ENCODE measurements at places on chromosomes 6 and 20. TPM values are rescaled to one million over a fixed set of nuclear protein-coding genes. Genes with fewer than 3 reads are reported as not detected.

DNA sequence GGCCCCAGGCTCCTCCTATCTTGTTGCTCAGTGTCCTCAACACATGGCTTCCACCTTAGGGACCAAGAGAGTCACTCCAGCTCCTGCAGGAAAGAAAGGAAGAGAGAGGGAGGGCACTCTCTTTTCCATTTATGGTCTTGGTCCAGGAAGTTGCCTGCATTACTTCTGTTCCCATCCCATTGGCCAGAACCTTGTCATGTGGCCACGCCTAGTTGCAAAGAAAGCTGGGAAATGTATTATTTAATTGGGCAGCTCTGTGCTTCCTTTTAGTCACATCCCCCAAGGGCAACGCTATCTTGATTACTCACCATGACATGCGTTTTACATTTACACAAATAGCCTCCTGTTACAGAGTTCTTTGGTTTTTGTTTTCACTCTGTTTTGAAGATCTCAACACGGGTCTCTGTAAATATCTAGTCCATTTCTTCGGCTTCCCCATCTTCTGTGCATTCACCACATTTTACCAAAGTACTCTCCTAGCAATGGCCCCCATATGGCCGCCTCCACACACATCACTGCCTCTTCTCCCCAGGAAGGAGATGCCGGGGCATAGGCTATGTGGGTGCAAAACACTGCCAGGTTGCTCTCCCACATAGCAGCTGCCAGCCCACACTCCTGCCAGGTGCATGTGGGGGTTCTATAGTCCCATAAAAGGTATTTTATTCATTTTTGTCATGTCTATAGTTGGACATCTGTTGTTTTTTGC lies 35.7 kb upstream of the ZMYND8 start:
- peak; percentile 99 for DNase-seq

DNA sequence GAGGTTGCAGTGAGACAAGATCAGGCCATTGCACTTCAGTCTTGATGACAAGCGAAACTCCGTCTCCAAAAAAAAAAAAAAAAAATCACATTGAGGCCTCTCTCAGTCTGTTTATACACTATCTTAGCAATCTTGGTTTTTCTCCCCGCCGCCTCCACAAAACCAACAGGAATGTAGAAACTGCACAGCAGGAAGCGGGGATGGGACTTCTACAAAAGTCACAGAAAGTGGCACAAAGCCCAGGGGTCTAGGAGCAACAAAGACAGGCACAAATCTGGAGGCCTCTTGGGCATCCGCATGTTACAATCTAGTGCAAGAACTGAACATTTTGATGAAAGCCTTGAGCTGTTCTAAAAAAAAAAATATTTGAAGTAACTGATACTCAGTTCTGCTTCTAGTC lies 48.6 kb downstream of the KDM1B start:
- DNase-seq: no peak

- DNase-seq: peak; percentile 62
These were observed 562.3 kb downstream of the DHX35 start for GRCh38 chr20:39524371-39524911.

CRISP3 gene
- under 0.01 TPM for total RNA-seq

GRCh38 chr6:150255840-150256239 lies 113.0 kb upstream of the IYD start:
- DNase-seq: peak; percentile 97

RAMACL gene
- 1.6 TPM for total RNA-seq

OR2H1 gene
- not detected for total RNA-seq

GRCh38 chr6:110529355-110529754 lies 52.9 kb upstream of the SLC22A16 start:
- peak; percentile 69 for DNase-seq

DNA sequence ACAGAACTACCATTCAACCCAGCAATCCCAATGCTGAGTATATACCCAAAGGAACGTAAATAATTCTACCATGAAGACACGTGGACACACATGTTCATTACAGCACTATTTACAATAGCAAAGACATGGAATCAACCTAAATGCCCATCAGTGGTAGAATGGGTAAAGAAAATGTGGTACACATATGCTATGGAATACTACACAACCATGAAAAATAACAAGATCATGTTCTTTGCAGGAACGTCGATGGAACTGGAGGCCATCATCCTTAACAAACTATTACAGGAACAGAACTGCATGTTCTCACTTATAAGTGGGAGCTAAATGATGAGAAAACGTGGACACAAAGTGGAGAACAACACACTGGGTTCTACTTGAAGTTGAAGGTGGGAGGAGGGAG lies 22.4 kb upstream of the ELOVL4 start:
- DNase-seq: no peak

- DNase-seq: peak; percentile 72
These were observed 623 bp upstream of the MRPS26 start for GRCh38 chr20:3045042-3045815.

DNA sequence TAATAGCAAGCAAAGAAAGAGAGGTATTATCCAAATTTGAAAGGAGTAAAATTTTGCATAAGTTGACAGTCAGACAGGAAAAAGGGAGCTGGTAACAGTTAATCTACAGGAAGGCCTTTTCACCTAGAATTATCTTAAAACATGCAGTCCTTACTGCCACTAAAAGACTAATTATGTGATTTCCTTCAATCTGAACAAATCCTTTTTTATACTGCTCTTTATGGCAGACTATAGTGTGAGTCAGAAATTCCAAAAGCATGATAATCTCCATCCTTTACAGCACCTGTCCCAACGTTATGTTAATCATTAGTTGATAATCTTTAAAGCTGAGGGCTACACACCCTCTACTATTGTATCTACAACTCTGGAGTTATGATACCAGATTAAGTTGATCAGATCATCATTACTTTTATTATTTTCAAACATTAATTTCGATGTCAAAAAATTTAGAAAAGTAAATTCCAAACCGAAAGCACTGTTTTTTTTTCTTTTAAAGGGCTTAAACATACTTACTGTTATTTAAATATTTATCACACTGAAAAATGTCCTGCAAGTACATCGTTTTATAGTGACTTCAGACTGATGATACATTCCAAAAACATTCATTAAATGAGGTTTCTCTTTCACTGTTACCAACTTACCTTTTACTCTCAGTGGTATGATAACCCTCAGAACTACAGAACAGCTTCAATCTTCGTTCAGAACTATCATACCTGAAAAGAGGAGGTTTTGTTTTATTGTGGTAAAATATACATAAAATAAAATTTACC lies 33.2 kb upstream of the AKAP7 start:
- peak; percentile 48 for DNase-seq

SCRT2 gene
- total RNA-seq: not detected

- no peak for DNase-seq
These were observed 979.6 kb upstream of the MAP3K7 start for GRCh38 chr6:91566467-91566866.

POU3F2 gene
- not detected for total RNA-seq

ANGPT4 gene
- total RNA-seq: not detected

GRCh38 chr6:33421344-33421643 lies 1.4 kb downstream of the SYNGAP1 start:
- no peak for DNase-seq

SAPCD1 gene
- total RNA-seq: 1.3 TPM

TGM2 gene
- total RNA-seq: 5.5 TPM

- DNase-seq: peak; percentile 76
These were observed 19.2 kb downstream of the MCUR1 start for GRCh38 chr6:13795041-13795750.

PTGIS gene
- 0.13 TPM for total RNA-seq

GRCh38 chr20:34945315-34946077 lies 10.1 kb downstream of the GSS start:
- peak; percentile 49 for DNase-seq

RBBP8NL gene
- total RNA-seq: 1.0 TPM

GRCh38 chr6:89400912-89401399 lies 11.1 kb downstream of the RRAGD start:
- DNase-seq: no peak

CD24 gene
- total RNA-seq: 1,344 TPM

- DNase-seq: peak; percentile 5
These were observed 146.2 kb downstream of the KHDC1L start for GRCh38 chr6:73078908-73079610.

DNA sequence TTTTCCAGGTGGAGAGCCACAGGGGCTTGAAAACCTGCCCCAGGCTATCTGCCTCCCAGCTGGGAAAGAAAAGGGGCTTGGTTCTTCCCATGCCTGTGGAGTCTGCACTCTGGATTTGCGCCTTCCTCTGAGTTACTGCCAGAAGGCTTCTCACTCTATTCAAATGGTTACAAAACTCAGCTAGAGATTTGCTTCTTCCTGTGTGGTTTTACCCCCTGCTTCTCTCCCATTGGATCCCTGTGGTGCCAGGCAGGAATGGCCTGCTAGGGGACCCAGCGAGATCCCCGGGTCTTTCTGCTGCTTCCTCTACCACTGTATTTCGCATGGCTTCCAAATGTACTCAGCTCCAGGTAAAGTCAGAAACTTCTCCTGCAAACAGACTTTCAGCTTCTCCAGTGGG lies 192.0 kb upstream of the HS3ST5 start:
- no peak for DNase-seq

DNA sequence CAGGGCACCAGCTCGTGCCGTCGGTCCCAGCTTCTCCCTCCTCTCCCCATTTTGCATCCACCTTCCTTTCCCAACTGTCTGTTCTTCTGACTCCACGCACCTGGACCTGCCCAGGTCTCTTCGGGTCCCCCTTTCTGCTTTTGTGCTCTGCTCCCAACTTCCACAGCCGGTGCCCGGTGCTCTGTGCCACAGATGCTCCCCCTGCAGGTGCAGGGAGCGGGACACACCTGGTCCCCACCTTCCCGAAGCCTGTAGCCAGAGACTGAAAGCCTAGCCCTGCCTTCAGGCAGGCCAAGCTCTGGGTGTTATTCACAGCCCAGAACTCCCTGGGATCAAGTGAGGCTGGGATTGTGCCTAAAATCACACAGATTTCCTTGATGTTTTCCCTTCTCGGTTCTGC lies 24.6 kb upstream of the BMP7 start:
- DNase-seq: no peak

- no peak for DNase-seq
These were observed 120.0 kb downstream of the UTRN start for GRCh38 chr6:144405163-144405562.

DUSP15 gene
- total RNA-seq: not detected

AKAP12 gene
- 15.0 TPM for total RNA-seq

Measured in bronchial epithelial cell (primary cell).